Activated CD4-positive, CD25-positive, alpha-beta regulatory T cell treated with anti-CD3 and anti-CD28 coated beads, Interleukin-2, amount 50 U/mL, for 16 hours (primary cell): ENCODE measurements at places on chromosomes 2 and 18.

GRCh38 chr18:13465124-13465446 is 246.5 kb downstream of the LDLRAD4 start:
- DNase-seq: no peak

GRCh38 chr2:10345126-10345525 is 42.4 kb downstream of the HPCAL1 start:
- no peak for DNase-seq

- no peak for DNase-seq
Measured at GRCh38 chr2:150742094-150742493, 254.6 kb upstream of the RND3 start.

DNA sequence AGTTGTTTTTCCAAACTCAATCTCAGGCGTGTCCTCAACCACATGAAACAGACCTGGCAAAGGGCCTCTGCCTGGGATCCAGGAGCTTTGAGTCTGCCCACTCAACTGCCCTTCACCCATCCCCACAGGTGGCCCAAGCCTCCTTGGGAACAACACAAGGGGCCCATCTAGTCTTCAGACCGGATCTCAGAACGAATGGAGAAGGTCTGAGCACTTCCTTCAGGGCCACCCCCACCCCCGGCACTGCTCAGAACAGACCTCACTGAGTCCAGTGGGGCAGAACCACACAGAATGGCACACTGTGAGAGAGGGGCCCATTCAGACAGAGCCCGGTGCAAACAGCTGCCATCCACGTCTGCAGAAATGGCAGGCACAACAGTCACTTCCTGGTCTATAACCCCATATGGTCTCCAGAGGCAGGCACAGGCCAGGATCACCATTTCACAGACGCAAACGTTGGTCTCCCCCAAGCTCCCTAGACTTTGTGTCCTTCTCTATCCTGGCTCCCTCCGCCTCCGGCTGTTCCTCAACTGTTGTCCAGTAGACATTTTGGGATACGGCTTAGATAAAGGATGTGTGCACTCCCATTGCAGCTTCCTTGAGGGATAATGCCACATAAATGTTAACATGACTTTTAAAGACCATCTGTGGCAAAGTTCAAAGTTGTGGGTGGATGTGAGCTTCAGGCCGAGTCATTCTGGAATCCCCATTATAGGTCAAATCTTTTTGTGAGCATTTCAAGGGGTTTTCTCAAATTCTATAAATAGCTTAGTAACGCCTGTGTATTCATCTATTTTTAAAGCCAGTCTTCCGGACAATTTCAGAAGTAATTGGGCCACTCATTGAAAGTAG is 149.7 kb downstream of the SMAD7 start:
- no peak for DNase-seq

DNA sequence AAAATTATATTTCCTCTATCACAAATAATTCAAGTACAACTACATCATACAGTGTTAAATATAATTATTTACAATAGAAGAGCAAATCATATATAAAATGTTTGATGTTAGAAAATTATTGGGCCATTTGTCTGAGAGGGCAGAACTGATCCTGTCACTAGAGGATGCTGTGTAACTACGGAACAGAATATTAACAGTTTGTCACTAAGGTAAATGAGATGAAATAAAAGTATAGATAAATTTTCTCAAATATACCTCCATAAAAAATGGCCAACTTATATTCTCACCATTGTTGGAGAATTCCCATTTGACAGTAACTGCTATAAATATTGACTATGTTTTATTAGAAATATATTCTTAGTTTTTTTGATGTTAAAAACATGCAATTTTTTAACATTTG is 1067.4 kb upstream of the DDX18 start:
- no peak for DNase-seq

DNA sequence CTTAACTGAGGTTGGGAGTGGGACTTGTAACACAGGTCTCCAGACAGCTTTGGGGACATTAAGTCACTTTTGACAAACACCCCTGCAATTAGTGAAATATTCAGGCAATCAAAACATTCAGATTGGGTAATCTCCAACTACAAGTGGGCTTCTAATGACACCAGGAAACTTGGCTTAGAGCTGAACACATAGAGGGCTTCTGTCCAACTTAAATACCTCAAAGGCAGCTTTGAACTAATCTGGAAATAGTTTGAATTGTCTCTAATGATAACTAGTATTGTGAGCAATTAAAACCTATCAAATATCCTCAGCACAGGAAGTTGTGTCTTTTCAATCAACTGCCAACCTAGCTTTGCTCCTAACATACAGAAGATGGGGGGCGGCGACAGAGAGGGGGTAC is 5.1 kb upstream of the ASPRV1 start:
- no peak for DNase-seq

- no peak for DNase-seq
Measured at GRCh38 chr2:169090133-169090820, 20.9 kb downstream of the DHRS9 start.

DNA sequence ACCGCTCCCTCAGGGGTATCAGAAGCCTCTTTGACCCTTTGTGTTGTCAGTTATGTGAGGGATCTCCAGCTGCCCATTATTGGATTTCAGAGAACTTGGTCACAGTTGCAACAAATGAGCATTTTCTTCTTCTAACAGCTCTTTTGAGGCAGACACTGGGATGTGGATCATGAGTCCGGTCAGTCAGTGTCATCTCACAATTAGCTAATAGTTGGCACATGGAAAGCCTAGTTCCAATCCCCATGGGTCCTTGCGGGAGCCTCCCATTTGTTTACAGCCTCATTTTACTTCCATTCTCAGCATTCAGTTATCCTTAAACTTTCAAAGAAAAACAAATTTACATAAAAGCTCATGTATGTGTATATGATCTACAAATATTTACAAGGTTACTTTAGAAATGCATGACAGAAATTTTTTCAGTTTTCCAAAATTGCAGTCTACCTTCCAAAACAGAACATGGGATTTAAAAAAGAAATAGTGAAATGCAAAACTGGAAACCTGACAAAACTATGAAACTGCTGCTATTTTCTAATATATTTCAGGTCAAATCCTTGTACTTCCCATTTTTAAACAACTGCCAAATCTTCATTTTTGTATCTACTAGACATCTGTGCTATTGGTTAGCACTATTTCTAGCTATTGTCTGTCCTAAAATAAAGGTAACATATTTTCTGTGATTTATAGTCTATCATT is 547.1 kb upstream of the ZEB2 start:
- DNase-seq: no peak

DNA sequence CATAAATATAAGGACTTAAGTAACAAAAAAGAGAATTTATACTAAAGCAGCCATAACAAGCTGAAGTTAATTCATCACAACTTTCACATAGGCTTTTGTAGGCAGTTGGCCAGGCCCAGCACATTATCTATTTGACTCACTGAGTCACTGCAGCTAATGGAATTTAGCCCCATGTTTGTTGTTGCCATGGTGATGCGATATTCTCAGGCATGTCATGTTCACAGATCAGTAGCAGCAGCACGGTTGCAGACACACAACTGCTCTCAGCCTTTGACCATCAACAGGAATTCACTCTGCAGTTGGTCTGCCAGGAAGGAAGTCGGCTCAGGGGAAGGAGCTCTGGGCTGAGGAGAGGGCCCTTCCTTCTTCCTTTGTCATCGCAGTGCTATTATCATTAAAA is 639.8 kb downstream of the TMEM182 start:
- no peak for DNase-seq

DNA sequence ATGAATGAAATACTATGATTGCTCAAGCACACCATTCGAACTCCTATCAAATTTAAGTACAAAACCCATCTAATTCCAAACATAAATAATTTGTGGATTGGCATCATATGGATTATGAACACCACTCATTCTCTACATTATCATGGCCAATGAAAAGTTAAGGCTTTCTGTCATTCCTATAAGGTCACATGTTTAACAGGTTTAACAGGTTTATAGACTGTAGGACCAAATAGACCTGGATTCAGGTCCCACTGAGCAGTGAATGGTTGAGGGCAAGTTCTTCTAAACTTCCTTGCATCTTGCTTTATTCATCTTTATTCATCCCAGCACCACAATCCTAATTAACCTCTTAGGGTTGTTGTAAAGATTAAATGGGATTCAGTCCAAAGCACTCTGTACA is 33.4 kb downstream of the FBXO36 start:
- no peak for DNase-seq
